Endothelial cell of umbilical vein (primary cell): ENCODE measurements at places on chromosomes 11 and 22. TPM values are rescaled to one million over a fixed set of nuclear protein-coding genes. Genes with fewer than 3 reads are reported as not detected.

Gene HEPACAM
- total RNA-seq = not detected in 2 replicates

Gene OR51E2
- not detected in 2 replicates for total RNA-seq

Gene TSPAN4
- 86.5 and 114 TPM in 2 replicates for total RNA-seq

Gene GNG3
- total RNA-seq = not detected in 2 replicates

Gene SCGB2A2
- not detected in 2 replicates for total RNA-seq

GRCh38 chr11:60345489-60345888 lies 18.4 kb downstream of the MS4A6E start:
- no peak overlapping the region for H3K4me3 ChIP-seq
- no peaks in the 10 kb centered on the region for H3K4me1 ChIP-seq
- no peaks in the 10 kb centered on the region for H3K36me3 ChIP-seq
- DNase-seq = peak; percentile 54
- H3K27me3 ChIP-seq = peaks cover 25% of the 10 kb centered on the region

DNA sequence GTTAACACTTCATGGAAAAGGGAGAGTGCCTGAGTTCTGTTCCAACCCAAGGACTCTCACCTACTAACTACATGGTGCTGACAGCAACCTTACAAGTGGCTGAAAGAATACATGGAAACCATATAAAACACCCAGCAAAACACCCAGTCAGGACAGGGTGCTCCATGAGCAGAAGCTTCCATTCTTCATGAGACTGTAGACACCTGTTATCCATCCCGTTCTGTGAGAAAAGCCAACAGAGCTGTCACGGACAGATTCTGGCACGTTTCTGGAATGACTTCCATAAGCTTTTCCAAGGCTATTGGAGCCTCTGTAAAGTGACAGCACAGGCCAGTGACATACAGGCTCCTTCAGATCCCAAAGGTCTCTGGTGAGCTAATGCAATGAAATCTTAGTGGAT lies 23.2 kb downstream of the PRR14L start:
- no peaks in the 10 kb centered on the region for H3K27me3 ChIP-seq
- H3K36me3 ChIP-seq = peaks cover 6% of the 10 kb centered on the region
- no peak overlapping the region for H3K27ac ChIP-seq
- no peaks in the 10 kb centered on the region for H3K4me1 ChIP-seq
- no peak for DNase-seq

DNA sequence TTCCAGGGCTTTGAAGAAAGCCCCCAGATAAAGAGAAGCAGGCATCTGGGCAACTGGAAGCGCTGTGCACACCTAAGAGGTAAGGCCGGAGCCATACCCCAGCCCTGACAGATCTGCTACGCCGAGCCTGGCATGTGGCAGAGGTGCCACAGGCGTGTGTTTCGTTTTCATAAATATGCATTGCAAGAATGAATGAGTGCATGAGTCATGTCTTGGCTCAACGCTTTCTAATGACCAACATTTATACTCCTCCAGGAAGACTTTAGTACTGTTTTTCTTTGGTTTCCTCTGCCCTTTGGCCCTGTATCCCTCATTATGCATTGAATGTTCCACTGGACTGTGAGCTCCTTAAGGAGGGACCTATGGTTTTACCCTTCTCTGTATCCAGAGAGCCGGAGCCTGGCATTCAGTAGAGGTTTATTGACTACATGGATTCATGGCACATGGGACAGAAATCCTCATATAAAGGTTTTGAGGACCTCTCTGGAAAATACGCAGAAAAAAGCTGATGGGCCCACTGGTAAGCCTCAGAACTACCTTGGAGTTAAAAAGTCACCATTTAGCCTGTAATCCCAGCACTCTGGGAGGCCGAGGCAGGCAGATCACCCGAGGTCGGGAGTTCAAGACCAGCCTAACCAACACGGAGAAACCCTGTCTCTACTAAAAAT lies 38.9 kb upstream of the CSNK2A3 start:
- peaks cover 14% of the 10 kb centered on the region for H3K4me1 ChIP-seq
- H3K4me3 ChIP-seq = no peak overlapping the region
- H3K36me3 ChIP-seq = no peaks in the 10 kb centered on the region

DNA sequence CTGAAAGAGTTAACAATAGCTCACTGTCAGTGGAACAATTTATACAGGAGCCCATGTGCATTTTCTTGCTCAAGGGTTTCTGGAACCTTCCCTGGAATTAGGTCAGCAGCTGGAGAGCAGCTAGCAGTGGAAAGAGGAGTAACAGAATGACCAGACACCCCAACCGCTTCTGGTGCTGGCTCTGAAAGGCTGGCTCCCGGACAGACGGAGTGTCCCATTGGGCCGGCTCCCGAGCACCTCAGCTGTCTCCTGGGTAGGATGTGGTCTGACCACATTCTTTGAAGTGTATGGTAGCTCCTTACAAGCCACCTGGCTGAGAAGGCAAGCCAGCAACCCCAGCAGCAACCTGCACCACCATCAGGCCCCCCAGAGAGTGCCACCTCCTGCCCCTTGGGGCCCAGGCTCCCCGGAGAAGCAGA lies 44.7 kb downstream of the ABTB2 start:
- no peaks in the 10 kb centered on the region for H3K27me3 ChIP-seq
- no peak for DNase-seq
- H3K27ac ChIP-seq = no peak overlapping the region
- no peaks in the 10 kb centered on the region for H3K4me1 ChIP-seq
- no peaks in the 10 kb centered on the region for H3K36me3 ChIP-seq
- no peak overlapping the region for H3K4me3 ChIP-seq

GRCh38 chr11:45879803-45880686 lies 5.4 kb upstream of the MAPK8IP1 start:
- no peak overlapping the region for H3K27ac ChIP-seq
- H3K27me3 ChIP-seq = no peaks in the 10 kb centered on the region
- H3K4me1 ChIP-seq = no peaks in the 10 kb centered on the region
- H3K4me3 ChIP-seq = no peak overlapping the region
- DNase-seq = no peak

GRCh38 chr11:69353696-69354544 lies 60.0 kb downstream of the MYEOV start:
- H3K36me3 ChIP-seq = no peaks in the 10 kb centered on the region
- no peaks in the 10 kb centered on the region for H3K27me3 ChIP-seq
- no peak for DNase-seq
- peak overlapping the region; percentile 90 for H3K27ac ChIP-seq

GRCh38 chr11:66835768-66836405 lies 7.4 kb upstream of the RCE1 start:
- H3K4me1 ChIP-seq = peaks cover 4% of the 10 kb centered on the region
- H3K36me3 ChIP-seq = peaks cover 5% of the 10 kb centered on the region
- DNase-seq = no peak
- no peak overlapping the region for H3K27ac ChIP-seq
- H3K27me3 ChIP-seq = no peaks in the 10 kb centered on the region

- peak overlapping the region; percentile 26 for H3K27ac ChIP-seq
- H3K4me1 ChIP-seq = peaks cover 36% of the 10 kb centered on the region
- peak; percentile 41 for DNase-seq
Measured at GRCh38 chr11:10303558-10304363, 1.1 kb upstream of the ADM start.

DNA sequence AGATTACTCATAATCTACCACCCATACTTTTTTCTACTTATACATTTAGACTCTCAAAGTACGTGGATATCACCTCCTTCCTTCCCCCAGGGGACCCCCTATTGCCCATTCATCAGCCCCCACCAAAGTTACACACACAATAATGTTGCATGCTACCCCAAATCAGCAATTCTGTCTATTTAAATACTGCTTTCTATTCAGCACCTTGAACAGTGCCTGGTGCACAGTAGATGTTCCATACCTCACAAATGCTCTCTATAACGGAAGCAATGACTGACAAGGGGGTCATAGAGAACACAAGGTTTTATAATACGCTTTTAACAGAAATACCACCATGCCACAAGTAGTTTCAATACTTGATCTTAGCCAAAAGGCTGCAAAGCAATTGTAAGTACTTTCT lies 370.7 kb downstream of the MIAT start:
- H3K4me3 ChIP-seq = no peak overlapping the region
- H3K27me3 ChIP-seq = peaks cover 2% of the 10 kb centered on the region
- no peak for DNase-seq
- no peaks in the 10 kb centered on the region for H3K4me1 ChIP-seq
- no peaks in the 10 kb centered on the region for H3K36me3 ChIP-seq

DNA sequence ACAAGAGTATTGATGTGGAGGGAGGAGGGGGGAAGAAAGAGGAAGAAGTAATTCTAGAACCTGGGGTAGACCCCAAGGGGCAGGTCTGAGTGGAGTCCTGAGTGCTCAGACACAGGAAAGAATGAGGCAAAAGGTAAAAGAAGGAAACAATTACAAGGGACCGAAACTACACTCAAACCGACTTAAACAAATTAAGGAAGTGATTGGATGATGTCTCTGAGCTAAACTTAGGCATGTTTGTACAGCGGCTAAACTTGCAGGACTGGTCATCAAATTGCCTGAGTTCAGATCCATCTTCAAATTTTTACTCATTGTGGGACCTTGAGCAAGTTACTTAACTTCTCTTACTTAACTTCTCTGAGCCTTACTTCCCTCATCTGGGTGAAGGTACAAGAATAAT lies 86.3 kb upstream of the LRRC55 start:
- H3K4me3 ChIP-seq = no peak overlapping the region
- no peak overlapping the region for H3K27ac ChIP-seq
- no peaks in the 10 kb centered on the region for H3K36me3 ChIP-seq
